ENCODE measurements at places on chromosomes 11 and 22.

DNA sequence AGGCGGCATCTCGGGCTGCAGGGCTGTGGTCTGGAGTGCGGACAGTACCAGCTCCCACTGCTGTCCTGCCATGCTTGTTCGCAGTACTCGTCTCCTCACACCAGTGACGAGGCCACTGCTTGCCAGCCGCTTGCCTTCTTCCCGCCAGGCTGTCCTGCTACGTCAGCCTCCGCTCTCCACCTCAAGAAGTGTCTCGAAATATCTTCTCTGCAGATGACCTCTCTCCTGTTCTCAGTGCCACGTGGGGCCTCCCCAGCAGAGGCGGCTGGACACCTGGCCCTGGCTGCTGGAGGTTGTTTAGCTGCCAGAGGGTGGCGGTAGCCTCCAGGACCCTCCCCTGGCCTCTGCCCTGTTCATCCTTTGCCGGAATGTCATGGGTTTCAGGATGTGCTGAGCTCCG, 3.1 kb upstream of the CCDC188 start:
- no peak for DNase-seq

DNA sequence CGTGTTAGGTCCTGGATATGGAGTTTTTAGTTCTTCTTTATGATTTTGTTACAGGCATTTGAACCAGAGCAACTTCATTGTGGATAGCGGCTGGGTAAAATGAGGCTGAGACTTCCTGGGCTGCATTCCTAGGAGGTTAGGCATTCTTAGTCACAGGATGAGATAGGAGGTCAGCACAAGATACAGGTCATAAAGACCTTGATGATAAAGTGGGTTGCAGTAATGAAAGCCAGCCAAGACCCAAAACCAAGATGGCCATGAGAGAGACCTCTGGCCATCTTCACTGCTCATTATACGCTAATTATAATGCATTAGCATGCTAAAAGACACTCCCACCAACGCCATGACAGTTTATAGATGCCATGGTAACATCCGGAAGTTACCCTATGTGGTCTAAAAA, 23.4 kb upstream of the CLMP start:
- DNase-seq, result no peak

DNA sequence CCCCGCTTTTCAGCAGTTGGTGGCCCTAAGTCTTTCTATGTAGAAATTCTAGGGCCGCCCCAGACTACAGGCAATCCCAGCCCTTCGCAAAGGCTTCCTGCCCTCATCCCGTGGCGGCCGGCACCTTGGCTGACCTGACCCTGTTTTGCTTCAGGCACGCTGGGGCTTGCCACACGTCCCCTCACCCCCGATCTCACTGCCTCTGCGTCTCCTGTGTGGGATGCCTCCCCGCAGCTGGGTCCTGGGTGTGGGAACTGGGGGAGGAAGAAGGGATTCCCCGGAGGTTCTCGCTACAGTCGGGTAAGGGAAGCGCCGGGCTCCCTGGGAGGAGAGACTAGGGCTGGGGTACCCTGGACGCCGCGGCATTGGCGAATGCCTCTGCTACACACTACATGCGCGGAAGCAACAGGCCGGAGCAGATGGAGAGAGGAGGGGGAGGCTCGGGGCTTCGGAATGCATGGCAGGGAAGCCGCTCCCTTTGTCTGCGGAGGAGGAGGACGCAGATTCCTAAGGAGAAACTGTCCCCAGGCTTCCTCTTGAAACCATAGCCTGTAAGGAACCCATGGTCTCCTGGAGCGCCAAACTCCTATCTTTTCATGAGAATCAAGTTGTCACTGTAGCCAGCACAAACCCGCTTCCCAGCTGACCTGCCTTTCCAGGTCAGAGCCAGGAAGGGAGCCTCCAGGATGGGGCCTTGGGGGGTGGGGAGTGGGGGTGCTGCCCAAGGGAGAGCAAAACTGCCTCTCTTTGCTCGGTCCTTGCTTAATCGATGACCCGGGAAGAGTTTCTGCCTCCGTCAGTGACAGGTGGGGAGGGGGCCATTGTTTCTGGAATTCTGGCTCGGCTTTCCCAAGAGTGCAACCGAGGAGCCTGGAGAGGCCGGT, 1.4 kb downstream of the DTX4 start:
- no peak for DNase-seq

- no peak for DNase-seq
These were observed 35.6 kb downstream of the TMEM123 start for GRCh38 chr11:102416976-102417375.

DNA sequence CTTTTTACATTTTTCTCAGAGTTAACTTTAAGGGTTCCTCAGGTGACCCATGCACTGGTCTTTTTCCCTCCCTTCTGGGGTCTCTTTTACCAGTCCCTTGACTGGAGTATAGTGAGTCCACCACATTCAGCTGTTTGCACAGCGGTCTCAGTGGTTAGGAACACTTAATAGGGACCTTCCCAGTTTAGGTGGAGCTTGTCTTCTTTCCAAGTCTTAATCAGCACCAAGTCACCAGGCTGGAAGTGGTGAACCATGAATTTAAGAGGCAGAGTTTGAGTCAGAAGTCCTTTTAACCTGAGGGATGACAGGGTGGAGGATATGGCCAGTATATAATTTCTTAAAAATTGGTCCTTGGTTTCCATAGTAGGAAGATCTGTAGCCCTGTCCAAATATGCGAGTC, 349.7 kb upstream of the MPPED2 start:
- no peak for DNase-seq

DNA sequence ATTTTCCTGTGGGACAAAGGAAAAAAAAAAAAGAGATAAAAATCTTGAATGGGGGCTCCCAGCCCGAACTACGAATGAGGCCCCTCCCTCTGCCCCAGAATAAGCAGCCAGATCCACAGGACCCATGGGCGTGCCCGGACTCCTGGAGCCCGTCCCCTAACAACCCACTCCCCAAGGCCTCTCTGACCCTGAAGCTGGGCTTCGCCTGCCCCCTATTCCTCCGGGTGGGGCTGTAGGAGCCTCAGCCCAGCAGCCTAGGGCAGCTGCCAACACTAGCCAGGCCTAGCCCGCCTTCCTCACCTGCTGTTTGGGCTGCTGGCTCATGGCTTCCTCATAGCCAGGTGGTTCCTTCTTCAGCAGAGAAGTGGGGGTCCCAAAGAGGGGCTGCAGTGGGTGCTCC, 46.6 kb downstream of the SGSM3 start:
- DNase-seq, result no peak

DNA sequence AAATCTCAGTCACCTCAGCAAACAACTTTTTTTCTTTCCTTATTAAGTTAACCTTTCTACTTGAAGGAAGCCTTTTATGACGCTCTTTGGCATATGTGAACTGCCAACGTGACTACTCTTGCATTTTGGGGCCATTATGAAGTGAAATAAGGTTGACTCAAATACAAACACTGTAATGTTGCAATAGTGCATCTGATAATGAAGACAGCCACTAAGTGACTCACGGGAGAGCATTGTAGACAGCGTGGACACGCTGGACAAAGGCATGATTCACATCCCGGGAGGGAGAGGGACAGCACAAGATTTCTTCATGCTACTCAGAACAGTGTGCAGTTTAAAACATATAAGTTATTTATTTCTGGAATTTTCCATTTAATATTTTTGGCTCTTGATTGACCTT, 560.8 kb downstream of the ETS1 start:
- DNase-seq, result no peak

DNA sequence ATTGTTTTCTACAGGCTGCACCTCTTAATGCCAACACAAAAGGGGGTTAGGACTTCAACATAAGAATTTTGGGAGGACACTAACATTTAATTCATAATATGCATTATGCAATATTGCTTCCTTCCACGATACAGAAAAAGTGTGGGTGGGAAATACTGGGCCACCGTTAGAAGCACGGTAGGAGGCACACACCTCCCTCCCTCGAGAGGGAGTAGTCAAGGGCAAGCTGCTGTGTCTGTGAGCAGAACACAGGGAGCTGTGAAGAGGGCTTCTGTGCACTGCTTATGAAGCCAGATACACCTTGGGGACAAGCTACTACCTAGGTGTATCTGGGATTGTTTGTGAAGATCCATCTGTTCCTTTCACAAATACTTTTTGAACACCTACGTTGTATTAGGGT, 109.3 kb upstream of the PLET1 start:
- DNase-seq, result no peak

DNA sequence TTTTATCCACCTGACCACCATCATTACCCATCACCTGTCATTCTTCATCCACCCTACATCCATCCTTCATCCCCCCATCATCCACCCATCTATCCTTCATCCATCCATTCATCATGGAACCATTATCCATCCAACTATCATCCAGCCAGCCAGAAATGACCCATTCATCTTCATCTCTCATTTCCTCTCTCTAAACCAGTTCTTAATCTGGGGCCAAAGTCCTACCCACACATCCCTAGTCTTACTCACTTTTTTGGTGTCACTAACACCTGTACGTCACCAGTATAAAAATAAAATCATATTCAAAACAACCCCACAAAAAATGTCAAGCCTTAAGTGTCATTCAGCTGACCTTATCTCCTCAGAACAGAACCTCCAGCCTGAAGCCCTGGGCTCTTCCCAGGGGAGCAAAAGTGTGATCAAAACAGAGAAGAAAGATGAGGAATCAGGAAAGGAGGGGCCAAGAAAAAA, 12.3 kb downstream of the SPI1 start:
- no peak for DNase-seq

DNA sequence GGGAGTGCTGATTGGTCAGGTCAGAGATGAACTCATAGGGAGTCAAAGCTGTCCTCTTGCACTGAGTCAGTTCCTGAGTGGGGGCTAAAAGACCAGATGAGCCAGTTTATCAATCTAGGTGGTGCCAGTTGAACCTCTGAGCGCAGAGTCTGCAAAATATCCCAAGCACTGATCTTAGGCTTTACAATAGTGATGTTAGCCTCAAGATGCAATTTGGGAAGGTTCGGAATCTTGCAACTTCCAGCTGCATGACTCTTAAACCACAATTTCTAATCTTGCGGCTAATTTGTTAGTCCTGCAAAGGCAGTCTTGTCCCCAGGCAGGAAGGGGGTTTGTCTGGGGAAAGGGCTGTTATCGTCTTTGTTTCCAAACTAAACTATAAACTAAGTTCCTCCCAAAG, 92.3 kb upstream of the PARVA start:
- DNase-seq, result no peak

All from COR-L47 (cell line).